ENCODE measurements at places on chromosomes 3 and 15. TPM values are rescaled to one million over a fixed set of nuclear protein-coding genes. Genes with fewer than 3 reads are reported as not detected.

ZCWPW2 gene
- total RNA-seq = 0.80 TPM

CCR8 gene
- not detected for total RNA-seq

ZNF660 gene
- total RNA-seq = 15.5 TPM

DUOXA2 gene
- not detected for total RNA-seq

CCDC54 gene
- total RNA-seq = not detected

INSYN1 gene
- total RNA-seq = 4.8 TPM

XYLB gene
- 2.4 TPM for total RNA-seq

GMNC gene
- total RNA-seq = not detected

CYP1A1 gene
- 7.0 TPM for total RNA-seq

VGLL3 gene
- total RNA-seq = 0.36 TPM

DNA sequence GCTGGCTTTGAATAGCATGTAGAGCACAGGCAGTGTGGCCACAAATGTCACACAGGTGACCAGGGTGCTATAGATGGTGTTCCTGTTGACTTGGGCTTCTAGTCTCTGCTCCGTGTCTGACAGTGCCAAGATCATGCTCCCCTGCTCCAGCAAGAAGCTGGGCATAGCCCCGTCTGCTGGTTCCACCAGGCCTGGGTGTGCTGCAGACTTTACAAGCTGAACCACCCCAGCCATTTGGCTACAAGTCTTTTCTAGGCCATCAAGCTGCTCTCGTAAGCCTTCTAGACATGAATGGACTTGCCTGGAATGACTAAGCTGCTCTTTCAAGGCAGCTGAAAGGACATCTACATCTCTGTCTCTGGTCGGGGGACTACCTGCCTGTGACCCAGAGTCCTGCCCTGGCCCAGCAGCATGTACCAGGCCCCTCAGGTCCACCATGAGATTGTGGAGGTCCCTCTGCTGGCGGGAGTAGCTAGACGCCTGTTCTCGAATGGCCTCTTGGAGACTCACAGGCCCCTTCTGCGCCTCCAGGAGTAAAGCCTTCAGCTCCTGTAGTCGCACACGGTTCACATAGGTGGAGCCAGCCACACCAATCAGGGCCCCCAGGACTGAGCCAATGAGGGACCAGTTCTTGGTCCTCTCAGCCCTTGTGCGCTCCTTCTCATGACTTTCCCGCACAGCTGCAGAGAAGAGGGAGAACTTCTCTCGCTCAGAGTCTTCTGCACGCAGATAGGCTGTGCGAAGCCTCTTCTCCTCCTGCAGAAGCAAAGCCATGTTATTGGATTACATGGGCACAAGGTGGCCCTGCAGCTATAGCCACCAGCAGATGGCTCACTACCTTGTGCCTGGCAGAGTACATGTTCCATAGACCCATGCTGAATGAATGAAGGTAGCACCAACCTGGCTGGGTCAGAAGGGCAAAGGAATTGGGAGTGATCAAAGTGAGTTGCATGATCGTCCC is 2.8 kb upstream of the PLXNB1 start:
- H3K4me3 ChIP-seq = no peak overlapping the region
- peaks cover 10% of the 10 kb centered on the region for H3K36me3 ChIP-seq
- peak; percentile 30 for DNase-seq
- H3K27me3 ChIP-seq = peaks cover 11% of the 10 kb centered on the region
- H3K27ac ChIP-seq = no peak overlapping the region

- peaks cover 2% of the 10 kb centered on the region for H3K27me3 ChIP-seq
- DNase-seq = no peak
- no peak overlapping the region for H3K4me3 ChIP-seq
- H3K27ac ChIP-seq = no peak overlapping the region
- H3K4me1 ChIP-seq = no peaks in the 10 kb centered on the region
Observed at GRCh38 chr15:73424506-73424905, 18.5 kb upstream of the REC114 start.

GRCh38 chr15:101121511-101122090 is 130.2 kb downstream of the CHSY1 start:
- peak; percentile 56 for DNase-seq
- no peaks in the 10 kb centered on the region for H3K36me3 ChIP-seq
- no peak overlapping the region for H3K27ac ChIP-seq
- peaks cover 3% of the 10 kb centered on the region for H3K4me1 ChIP-seq
- peaks cover 11% of the 10 kb centered on the region for H3K27me3 ChIP-seq
- H3K4me3 ChIP-seq = no peak overlapping the region

DNA sequence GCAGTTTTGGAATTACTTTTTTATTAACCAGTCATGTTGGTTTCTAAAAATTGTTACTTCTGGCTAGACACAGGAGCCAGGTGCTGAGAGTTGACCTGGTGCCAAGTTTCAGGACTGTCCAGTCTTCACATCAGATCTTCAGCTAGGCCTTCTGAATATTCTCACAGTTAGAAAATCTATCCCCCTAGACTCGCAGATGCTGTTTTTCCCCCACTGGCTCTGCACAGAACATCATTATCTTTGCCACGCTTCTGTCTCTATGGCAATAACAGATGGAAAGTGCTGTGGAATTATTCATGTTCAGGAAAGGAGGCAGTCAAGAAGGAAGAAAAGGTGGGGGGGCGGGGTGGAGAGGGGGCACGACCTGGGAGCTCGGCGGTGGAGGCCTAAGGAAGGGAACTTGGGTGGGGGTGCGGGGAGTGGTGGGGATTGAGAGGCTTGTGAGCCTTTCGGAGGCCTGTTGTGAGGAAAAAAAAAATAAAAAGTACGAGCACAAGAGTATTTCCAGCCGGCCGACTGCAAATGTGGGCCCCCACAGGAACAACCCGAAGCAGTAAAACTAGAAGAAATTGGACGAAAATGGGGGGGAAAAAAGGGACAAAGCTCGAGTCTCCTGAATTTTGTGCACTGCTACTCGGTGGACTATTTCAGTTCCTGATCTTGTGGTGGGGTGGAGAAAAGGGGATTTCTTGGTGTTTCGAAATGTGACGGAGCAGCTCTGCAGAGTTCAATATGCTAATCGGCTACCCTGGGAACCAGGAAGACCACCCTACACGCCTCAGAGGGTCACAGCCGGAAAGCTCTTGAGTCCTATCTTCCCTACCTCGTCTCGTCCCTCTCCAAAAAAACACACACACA is 1.5 kb upstream of the SKIL start:
- DNase-seq = peak; percentile 22
- H3K27ac ChIP-seq = peak overlapping the region; percentile 98
- H3K36me3 ChIP-seq = peaks cover 16% of the 10 kb centered on the region
- peaks cover 14% of the 10 kb centered on the region for H3K27me3 ChIP-seq
- H3K4me3 ChIP-seq = peak overlapping the region; percentile 93
- H3K4me1 ChIP-seq = peaks cover 46% of the 10 kb centered on the region

DNA sequence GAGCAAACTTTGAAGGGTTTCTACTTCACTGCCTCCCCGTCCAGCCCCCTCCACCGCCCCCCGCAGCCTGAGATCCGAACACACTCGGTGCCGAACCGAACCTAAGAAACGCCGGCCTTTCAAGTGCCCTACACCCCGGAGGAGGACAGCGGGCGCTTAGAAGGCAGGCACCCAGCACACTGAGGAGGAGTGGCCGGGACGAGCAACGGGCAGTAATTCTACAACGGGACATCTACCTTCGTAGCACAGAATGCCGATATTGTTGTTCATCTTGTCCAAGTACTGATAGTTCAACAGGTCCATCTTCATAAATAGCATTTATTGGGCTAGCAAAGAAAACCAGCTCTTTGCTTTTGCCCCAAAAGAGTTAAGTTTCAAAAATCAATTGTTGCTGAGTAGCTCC is 513 bp downstream of the VGLL4 start:
- H3K4me1 ChIP-seq = peaks cover 51% of the 10 kb centered on the region
- H3K27me3 ChIP-seq = peaks cover 17% of the 10 kb centered on the region
- H3K36me3 ChIP-seq = peaks cover 8% of the 10 kb centered on the region
- DNase-seq = peak; percentile 24

- no peak for DNase-seq
- no peak overlapping the region for H3K27ac ChIP-seq
- H3K4me3 ChIP-seq = no peak overlapping the region
- H3K4me1 ChIP-seq = no peaks in the 10 kb centered on the region
- peaks cover 18% of the 10 kb centered on the region for H3K36me3 ChIP-seq
- peaks cover 28% of the 10 kb centered on the region for H3K27me3 ChIP-seq
Observed at GRCh38 chr3:52227766-52228165, 2.3 kb upstream of the TLR9 start.

DNA sequence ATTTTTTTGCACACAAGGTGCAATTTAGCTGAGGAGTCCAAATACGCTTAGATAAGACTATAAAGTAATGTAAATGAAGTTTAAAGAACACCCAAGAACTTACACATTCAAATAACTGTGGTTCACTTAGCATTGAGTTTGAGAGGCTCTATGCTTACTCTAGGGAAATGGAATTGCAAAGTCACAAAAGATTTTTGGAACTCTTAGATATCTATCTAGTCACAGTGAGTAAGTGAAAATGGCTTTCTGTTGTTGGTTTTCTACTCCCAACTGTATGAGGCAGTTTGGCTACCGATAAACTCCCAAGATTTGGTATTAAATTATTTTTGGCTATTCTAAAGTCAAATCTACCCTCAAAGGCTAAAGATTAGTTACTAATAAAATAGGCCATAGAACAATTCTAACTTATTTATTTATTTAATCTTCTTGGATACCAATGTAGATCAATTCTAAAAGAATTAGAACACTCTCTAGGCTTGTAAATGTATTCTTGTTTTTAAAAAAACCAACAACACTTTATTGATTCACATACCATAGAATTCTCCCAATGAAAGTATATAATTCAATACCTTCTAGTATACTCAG is 165.4 kb downstream of the SNRK start:
- no peaks in the 10 kb centered on the region for H3K27me3 ChIP-seq

GRCh38 chr3:134791992-134792391 is 3.1 kb upstream of the EPHB1 start:
- H3K27me3 ChIP-seq = peaks cover 14% of the 10 kb centered on the region
- no peak overlapping the region for H3K4me3 ChIP-seq
- no peak overlapping the region for H3K27ac ChIP-seq

DNA sequence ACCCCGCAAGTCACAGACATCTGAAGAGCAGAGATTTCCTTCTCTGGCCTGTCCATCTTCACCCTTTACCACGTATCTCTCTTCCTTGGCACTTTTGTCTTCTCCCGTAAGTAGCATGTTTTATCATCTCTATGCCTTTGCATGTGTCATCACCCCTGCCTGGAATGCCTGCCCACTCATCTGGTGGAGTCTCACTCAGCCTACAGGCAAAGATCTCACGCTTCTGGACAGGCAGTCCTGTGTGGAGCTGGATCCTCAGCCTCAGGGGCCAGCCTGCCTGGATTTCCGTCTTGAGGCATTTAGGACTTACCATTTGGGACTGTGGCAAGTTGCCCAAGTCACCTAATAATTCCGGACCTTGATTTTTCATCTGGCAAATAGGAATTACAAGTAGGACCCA is 114.3 kb upstream of the CACNA2D3 start:
- H3K36me3 ChIP-seq = no peaks in the 10 kb centered on the region
- no peak for DNase-seq
- no peak overlapping the region for H3K27ac ChIP-seq
- no peaks in the 10 kb centered on the region for H3K27me3 ChIP-seq
- no peak overlapping the region for H3K4me3 ChIP-seq

DNA sequence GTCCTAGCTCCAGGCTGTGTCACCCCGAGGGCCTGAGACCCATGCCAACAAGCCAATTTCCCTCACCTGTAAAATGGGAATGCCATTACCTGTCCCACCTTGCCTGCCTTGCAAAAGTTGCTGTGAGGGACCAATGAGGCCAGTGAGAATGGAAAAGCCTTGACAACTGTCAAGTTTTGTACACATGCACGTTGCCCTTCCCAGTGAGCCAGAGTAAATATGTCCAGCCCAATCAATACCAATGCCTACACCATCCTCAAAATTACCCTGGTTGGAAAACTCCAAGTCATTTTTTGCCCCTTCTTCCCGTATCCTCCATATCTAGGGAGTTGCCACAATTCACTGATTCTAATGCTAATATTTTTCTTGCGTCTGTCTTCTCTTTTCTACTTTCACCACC is 73.5 kb upstream of the RASGRF1 start:
- H3K27ac ChIP-seq = no peak overlapping the region
- no peak for DNase-seq
- no peak overlapping the region for H3K4me3 ChIP-seq
- H3K4me1 ChIP-seq = no peaks in the 10 kb centered on the region

DNA sequence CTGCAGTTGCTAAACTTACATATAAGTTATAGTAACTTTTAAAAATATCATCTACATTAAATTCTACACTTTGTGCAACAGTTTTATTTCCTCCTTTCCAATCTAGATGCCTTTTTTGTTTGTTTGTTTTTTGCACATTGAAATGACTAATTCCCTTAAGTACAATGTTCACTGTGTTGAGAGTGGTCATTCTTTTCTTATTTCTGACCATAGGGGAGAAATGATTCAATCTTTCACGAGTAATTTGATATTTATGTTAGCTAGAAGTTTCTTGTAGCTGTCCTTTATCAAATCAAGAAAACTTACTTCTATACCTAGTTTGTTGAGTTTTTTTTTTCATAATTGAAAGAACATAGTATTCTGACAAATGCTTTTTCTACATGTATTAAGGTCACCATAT is 85.0 kb upstream of the CBLB start:
- H3K27ac ChIP-seq = no peak overlapping the region
- H3K36me3 ChIP-seq = no peaks in the 10 kb centered on the region
- no peak for DNase-seq
- no peak overlapping the region for H3K4me3 ChIP-seq
- no peaks in the 10 kb centered on the region for H3K27me3 ChIP-seq
- H3K4me1 ChIP-seq = no peaks in the 10 kb centered on the region

GRCh38 chr15:60154764-60155325 is 150.7 kb downstream of the FOXB1 start:
- no peaks in the 10 kb centered on the region for H3K4me1 ChIP-seq
- H3K4me3 ChIP-seq = no peak overlapping the region
- no peak for DNase-seq
- H3K27ac ChIP-seq = no peak overlapping the region
- no peaks in the 10 kb centered on the region for H3K36me3 ChIP-seq
- no peaks in the 10 kb centered on the region for H3K27me3 ChIP-seq

DNA sequence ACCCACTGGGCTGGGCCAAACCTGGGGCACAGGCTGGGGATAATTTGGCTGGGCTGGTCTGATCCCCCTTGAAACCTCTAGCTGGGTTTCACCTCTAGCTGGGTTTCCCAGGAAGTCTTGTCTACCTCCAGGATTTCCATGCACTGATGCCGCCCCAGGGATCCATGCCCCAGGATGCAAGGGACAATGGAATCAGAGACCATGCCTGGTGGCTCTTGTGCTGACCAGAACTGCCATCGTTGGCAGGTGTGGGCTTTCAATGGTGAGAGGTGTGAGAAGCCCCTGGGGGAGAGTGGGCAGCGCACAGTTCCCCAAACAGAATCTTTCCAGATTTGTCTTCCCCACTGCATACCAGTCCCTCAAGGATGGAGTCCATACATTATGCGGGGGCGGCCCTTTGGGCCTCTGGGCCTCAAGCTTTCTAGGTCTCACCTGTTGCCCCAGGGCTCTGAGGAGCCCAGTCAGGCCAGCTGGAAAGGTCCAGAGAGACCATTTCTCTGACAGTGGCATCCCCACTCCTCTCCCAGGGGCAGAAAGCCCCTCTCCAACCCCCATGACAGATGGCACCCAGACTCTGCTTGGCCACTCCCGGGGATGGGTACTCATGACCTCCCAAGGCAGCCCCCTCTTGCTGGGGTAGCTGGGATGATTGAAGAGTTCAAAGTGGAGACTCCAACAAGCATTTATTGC is 35.4 kb downstream of the EPHB3 start:
- H3K36me3 ChIP-seq = no peaks in the 10 kb centered on the region
- no peak for DNase-seq
- H3K4me1 ChIP-seq = peaks cover 29% of the 10 kb centered on the region
- H3K4me3 ChIP-seq = no peak overlapping the region
- peaks cover 26% of the 10 kb centered on the region for H3K27me3 ChIP-seq
